ENCODE measurements at places on chromosomes 3 and 15.
A peak's percentile ranks its signal among the peaks of the same experiment; 100 is the strongest.

DNA sequence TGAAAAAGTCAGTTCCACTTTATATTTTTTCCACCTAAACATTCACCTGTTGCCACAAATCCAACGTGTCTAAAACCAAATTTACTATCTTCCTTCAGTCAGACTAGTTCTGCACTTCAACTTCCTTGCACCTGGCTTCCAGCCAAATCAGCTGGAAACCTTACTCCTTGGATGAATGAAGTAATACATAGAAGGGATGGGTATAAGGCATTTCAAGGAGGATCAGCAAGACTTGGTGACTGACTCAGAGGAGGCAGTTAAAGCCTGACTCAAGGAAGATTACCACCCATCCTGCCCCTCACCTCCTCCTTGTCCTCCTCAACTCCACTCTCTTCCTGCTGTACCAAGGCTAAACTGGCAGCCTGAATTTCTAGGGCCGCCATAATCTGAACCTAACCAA is 37.1 kb downstream of the QTRT2 start:
- DNase-seq, result no peak

DNA sequence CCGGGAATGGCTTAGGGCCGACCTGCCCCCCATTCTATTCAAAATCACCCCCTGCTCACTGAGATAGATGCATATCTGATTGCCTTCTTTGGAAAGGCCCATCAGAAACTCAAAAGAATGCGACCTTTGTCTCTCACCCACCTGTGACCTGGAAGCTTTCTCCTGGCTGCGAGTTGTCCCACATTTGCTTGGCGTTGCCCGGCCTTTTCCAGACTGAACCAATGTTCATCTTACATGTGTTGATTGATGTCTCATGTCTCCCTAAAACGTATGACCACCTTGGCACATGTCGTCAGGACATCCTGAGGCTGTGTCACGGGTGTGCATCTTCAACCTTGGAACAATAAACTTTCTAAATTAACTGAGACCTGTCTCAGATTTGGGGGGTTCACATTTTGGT is 3.4 kb upstream of the MUC20 start:
- no peak for DNase-seq

DNA sequence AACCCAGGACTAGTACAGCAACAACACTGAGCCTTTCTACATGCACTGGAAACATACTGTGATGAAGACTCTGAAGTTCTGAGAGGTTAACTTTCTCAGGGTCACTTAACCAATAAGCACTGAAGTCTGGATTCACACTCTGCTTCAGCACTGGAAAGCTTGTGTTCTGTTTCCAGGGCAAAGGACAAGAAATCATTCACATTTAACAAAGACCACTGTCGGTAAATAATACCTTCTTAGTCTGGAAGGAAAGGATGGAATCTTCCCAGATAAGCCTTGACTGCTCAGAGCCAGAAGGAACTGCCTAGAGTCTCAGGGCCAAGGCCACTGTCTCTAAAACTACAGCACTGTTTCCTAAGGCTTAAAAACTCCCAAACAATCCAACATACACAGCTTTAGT is 4.3 kb upstream of the GLYCTK start:
- DNase-seq, result no peak

- no peak for DNase-seq
Observed at GRCh38 chr3:178483704-178484103, 52.5 kb upstream of the KCNMB2 start.

- no peak for DNase-seq
Observed at GRCh38 chr3:76941376-76941775, 98.5 kb upstream of the ROBO2 start.

- DNase-seq, result no peak
Observed at GRCh38 chr15:71344316-71344715, 229.0 kb downstream of the THSD4 start.

- no peak for DNase-seq
Observed at GRCh38 chr15:69591905-69592508, 139.4 kb downstream of the RPLP1 start.

GRCh38 chr3:108208831-108209230 is 13.4 kb downstream of the IFT57 start:
- no peak for DNase-seq

GRCh38 chr15:74855857-74856256 is 12.9 kb upstream of the ULK3 start:
- DNase-seq, result no peak

DNA sequence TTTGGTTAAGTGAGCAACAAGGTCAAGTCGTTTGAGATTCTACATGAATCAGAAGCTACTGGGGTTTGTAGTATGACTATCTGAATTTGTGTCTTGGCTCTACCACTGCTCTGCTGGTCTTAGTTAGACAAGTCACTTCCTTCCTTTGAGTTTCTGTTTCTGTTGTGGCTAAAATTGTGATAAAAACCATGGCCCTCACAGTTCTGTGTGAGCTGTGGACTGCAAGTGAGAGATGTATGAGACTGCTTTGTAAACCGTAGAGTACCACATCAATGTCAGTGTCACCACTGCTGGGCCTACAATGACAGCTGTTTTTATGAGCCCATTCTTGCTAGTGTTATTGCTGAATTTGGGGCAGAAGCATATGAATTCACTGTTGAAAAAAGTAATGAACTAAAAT is 32.7 kb downstream of the RARB start:
- DNase-seq, result no peak

DNA sequence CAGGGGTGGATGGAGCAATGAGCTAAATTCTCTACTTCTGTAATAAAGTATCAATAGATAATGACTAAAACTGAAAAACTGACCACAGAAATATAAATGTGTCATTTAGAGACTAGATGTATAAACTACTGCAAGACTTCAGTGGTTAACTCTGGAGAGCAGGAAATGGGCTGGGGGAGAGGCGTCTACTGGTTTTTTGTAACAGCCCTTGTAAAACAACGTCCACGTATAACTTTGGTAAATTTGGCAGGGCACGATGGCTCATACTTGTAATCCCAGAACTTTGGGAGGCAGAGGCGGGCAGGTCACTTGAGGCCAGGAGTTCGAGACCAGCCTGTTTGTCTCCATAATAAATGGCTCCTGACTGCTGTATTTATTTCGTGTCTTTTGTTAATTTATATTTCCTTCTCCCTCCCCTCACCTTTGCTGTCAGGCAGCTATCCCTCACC is 12.5 kb downstream of the RAB27A start:
- DNase-seq, result no peak

GRCh38 chr15:34783431-34783830 is 11.9 kb downstream of the ACTC1 start:
- DNase-seq, result no peak

- DNase-seq, result no peak
Observed at GRCh38 chr3:160398820-160399124, 253 bp downstream of the IFT80 start.

DNA sequence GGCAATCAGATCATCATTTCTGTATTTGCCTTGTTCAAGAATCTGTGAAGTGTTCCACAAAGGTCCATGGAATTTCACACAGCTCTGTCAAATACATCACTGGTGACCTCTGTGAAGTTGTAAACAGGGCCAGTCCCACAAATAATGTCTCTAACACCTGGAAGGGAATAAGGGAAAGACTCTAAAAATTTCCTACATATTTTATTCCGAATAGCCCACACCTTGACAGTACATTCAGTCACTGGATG is at the start of gene C3orf49:
Gene C3orf49 (plus strand): TSS at position 149 of the 248 bp plus-strand sequence. CDS start 173 bp downstream, outside the sequence.
- no peak for DNase-seq

- DNase-seq, result peak; percentile 28
Observed at GRCh38 chr3:179324270-179324754, 1.5 kb downstream of the ZNF639 start.

- peak; percentile 14 for DNase-seq
Observed at GRCh38 chr15:80989081-80989517, 520 bp downstream of the MESD start.

DNA sequence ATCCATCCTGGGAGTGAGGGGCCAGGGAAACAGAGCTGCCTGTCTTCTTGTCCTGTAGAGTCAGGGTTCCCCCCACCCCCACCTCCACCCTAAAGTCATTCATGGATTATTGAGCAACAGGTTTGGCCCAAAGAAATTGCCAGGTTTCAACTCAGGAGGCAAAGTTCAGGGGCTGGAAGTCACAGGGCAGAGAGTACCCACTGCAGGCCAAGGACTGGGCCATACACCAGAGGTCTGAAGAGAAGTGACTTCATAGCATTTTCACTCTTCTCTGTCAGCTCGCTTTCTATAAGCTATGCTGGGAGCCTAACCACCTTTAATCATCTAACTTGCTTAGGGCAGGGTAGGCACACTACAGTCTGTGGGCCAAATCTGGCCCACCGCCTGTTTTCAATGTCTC is 50.1 kb downstream of the STARD5 start:
- no peak for DNase-seq

- DNase-seq, result no peak
Observed at GRCh38 chr3:129460572-129460971, 20.5 kb downstream of the IFT122 start.

- peak; percentile 57 for DNase-seq
Observed at GRCh38 chr15:85793641-85794597, 806 bp downstream of the KLHL25 start.

DNA sequence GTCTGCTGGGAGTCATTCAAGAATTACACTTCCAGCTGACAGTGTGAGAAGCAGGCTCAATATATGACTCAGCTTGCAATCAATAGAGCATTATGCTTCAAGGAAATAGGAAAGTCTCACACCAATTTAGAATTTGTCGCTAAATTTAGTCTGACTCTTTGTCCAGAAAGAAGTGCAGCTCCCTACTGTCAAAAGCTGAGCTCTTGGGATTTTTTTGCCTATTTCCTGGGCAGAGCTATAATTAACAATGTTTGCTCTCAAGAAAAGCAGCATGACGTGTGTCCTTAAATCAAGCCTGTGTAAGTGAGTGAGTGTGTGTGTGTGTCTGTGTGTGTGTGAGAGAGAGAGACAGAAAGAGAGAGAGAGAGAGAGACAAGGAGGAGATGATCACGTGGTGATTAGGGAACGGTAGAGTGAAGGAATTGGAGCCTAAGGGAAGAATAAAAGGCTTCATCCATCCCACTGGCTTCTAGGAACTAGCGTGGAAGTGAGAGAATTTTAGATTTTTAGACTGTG is 16.4 kb upstream of the SLC35G2 start:
- DNase-seq, result no peak

DNA sequence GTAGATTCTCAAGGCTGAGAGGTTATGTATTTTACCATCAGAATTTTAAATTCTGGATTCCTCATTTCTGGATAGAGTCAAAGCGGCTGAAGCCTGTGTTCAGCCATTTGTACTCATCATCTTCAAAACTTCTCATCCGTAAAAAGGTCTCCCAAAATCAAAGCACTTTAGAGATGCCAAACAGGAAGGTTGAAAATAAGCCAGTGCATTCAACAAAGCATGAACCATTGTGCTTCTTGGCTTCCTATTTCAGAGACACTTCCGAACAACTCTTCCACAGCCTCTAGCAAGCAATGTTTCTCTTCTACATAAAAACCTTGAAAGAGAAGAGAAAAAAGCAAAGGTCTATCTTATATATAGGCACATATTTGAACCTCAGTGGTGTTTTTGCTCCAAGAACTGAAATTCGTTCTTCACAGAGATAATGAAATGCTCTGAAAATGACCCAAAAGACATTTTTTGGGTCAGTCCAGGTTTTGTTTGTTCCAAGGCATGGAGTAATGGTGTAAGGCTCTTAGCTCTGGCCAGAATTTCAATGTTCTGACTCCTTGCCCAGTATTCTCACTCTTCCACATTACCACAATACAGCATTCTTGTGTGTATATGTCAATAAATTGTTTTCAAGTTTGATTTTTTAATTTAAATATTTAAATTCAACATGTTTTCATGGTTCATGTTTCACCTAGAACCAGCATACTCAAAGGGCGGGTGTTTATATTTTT is 163.1 kb downstream of the STAC start:
- DNase-seq, result no peak

- no peak for DNase-seq
Observed at GRCh38 chr3:15606434-15606891, 4.9 kb downstream of the BTD start.

- no peak for DNase-seq
Observed at GRCh38 chr15:63387748-63388493, 6.3 kb upstream of the CA12 start.

GRCh38 chr3:137787529-137787928 is 23.4 kb downstream of the SOX14 start:
- DNase-seq, result no peak

DNA sequence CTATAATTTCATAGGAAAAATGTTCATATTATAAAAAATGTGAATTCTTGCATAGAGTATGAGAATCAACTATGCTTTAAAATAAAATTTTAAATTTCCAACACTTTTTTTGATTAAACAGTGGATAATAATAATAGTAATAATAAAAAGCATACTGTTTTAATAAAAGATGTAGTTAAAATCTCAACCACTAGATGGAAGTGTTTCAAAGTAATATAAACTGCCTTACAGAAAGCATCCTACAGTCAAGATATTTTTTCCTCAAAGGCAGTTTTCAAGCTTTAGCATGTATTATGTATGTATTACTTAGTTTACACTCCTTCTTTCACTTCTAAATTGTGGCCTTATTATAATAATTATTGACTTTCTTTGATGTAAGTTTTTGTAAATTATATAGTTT is 217.5 kb downstream of the CHL1 start:
- DNase-seq, result peak; percentile 10

GRCh38 chr3:107578523-107578922 is 55.8 kb downstream of the BBX start:
- no peak for DNase-seq

DNA sequence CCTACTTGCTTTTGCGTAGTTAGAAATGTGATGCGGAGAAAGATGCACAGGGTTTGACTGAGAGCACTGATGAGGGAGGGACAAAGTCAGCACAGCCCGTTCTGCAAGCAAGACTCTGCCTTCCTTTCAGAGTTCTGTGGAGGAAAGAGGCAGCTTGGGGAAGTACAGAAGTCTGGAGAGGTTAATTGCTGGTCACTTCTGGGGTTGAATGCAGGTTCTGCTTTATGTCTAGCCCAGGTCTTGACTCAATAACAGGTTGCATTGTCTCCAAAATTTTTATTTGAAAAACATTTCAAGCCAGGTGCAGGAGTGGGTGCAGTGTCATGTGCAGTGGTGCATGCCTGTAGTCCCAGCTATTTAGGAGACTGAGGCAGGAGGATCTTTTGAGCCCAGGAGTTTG is 461.7 kb downstream of the NR2F2 start:
- DNase-seq, result no peak

- DNase-seq, result no peak
Observed at GRCh38 chr3:31831591-31831990, 149.5 kb downstream of the OSBPL10 start.

- DNase-seq, result no peak
Observed at GRCh38 chr3:168884353-168884903, 779.1 kb downstream of the MECOM start.

- DNase-seq, result no peak
Observed at GRCh38 chr15:65638109-65638508, 16.4 kb downstream of the SLC24A1 start.

Data from B cell (primary cell).